ENCODE measurements at places on chromosomes 5 and 9.

GRCh38 chr9:128689293-128689774 is 312 bp downstream of the SET start:
- no peak for DNase-seq

- no peak for DNase-seq
These were observed 82.9 kb downstream of the CACNA1B start for GRCh38 chr9:137960496-137960895.

DNA sequence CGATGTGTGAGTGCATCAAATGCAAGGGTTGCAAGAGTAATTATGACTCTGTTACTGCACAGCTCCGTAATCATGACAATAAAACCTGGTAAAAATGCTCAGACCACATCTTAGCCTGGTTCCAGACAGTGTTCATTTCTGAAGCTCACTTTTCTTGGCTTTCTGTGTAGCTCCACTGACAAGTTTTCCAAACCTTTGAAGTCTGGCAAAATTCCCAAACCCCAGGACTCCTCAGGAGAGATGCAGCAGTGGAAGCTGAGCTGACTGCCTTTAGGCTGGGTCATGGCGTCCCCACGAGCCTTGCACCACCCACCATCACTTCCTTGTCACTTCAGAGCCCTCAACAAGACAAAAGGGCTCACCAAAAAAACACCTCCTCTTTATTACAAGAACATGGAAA is 131.6 kb upstream of the TAS2R1 start:
- DNase-seq: no peak

- peak; percentile 12 for DNase-seq
These were observed at the start of gene UNC5A for GRCh38 chr5:176810081-176810597. Gene UNC5A, plus strand, starts transcription at chr5:176810559. Its CDS starts 192 bp downstream, at chr5:176810751.

- no peak for DNase-seq
These were observed 32.7 kb downstream of the KCNIP1 start for GRCh38 chr5:170536525-170536924.

- DNase-seq: no peak
These were observed 170.5 kb downstream of the TLE4 start for GRCh38 chr9:79742110-79742721.

GRCh38 chr5:117336208-117336607 is 761.6 kb upstream of the SEMA6A start:
- no peak for DNase-seq

GRCh38 chr9:7910426-7911020 is 110.9 kb upstream of the DMAC1 start:
- no peak for DNase-seq

DNA sequence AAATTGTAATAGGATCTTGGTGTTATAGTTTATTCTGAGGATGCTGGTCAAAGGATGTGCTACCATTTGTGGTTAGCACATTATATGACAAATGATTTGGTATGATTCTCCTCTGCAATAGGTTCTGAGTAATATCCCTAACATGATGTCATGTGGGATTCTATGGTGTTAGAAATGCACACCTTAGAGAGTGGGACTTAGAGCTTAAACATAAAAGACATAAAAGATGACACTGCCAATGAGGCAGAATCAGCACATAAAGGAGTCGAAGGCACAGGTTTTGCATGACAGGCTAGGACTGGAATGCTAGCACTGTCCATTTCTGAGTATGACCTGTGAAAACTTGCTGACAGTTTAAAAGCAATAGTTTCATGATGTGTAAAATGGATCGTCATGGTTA is 100.4 kb downstream of the OSTF1 start:
- no peak for DNase-seq

- no peak for DNase-seq
These were observed 173.9 kb downstream of the C9orf50 start for GRCh38 chr9:129446828-129447550.

DNA sequence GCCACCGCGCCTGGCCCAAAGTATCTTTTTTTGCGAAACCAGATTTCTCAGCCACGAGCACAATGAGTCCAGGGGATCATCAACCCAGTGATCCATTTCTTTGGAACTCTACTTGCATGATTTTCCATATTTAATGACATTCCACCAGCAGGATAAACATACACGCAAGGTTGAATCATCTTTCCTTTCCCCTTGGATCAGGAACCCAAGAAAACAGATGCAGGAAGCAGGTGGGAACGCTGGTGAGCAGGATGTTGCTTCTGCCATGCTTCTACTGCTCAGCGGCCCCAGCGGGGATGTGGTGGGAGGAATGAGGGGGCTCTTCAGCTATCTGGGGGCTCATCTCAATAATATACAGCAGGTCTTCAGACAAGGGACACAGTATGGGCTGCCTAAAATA is 118.2 kb downstream of the SEC61B start:
- no peak for DNase-seq

DNA sequence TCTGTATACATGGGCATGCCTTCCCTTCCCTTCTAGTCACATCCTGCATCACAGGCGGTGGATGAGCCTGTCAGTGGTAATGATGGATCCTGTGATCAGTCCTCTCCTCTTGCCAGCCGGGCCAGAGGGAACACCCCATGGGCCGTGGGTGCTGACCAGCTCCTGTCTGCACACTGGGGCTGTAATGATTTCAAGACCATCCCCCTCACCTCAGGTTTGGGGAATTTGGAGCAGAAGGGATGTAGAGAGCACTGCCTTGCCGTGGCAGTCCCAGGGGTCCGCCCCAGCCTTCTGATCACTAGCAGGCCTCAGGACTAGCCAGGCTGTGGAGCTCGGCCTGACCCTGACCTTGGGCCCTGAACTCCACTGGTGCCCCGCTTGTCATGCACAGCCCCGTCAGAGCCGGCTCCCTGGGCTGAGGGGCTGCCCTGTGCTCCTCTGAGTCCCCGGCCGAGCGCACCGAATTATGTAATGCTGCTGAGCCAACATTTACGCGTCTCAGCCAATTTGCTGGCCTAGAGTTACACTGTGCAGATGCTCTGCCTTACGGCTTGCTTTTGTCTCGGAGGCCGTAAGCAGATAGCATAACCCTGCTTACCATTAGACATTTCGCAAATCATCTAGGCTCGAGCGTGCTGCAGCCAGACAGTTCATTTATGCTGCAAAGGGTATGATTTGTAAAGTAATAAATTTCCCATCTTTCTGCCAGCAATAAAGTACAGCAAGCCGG is 155.3 kb downstream of the MACROH2A1 start:
- DNase-seq: no peak

DNA sequence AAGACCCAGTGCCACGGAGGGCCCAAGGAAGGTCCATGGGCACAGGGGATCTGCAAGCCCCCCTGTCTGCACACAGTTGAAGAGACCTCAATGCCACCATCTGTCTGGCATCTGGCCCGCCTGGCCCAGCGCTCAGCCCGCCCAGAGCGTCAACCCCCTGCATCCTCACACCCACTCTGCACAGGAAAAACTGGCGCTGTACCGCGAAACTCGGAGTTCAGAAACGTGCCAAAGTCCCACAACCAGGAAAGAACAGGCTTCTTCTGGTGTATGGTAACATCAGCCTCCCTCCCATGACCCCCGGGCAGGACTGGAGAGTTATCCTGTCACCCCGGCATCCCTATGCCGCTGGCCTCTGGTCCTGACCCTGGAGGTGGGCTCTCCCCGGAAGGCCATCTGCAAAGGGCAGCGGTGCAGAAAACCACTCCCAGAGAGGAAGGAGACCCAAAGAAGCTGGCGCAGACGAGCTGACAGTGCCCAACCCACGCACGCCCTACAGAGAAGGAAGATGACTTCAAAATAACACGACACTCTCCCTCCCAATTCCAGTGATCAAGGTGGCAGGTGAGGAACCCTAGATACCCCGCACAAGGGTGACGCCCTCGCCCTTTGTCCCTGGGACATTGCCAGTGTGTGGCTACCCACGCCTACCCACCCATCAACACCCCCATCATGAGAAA is 18.9 kb downstream of the VAV2 start:
- no peak for DNase-seq

DNA sequence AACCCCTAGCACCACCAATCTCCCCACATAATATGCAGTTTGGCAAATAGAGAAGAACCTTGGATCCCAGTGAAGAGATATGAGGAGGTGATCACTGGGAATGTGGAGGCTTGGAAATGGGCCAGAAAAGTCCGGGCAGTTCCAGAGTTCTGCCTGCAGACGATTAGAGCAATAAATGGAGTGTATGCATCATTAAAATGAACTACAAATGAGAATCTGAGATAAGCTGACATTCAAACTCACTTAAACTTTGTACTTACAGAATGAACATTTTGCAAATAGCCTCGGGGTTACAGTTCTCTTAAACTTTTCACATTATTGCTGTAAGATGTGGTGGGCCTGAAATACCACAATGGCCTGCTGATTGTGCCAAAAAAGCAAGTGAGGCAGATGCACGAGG is 23.0 kb upstream of the LHFPL2 start:
- no peak for DNase-seq

- no peak for DNase-seq
These were observed 486.7 kb downstream of the RAB3C start for GRCh38 chr5:59069438-59070079.

GRCh38 chr9:84187090-84187489 is 153.5 kb downstream of the SLC28A3 start:
- no peak for DNase-seq

GRCh38 chr5:549229-549628 is 25.0 kb upstream of the SLC9A3 start:
- DNase-seq: no peak

GRCh38 chr5:83750749-83751148 is 30.1 kb upstream of the HAPLN1 start:
- peak; percentile 55 for DNase-seq

DNA sequence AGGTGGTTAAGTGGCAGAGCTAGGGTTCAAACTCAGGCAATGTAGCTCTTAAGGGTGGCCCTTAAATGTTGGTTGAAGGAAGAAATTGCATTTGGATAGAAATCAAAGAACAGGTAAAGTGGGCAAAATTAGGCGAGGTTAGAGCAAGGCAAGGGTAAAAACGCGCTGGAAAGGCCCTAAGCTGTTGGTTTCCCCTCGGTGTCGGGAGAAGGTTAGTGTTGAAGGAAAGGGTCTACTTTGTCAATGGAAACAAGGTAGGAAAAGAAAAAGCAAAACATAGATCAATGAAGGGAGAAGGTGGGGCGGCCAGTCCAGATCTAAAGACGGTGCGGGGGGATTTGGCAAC is 431 bp downstream of the FASTKD3 start:
- DNase-seq: no peak

GRCh38 chr5:80503641-80504040 is 15.7 kb downstream of the FAM151B start:
- DNase-seq: peak; percentile 64

- DNase-seq: peak; percentile 67
These were observed 32.7 kb upstream of the ZCCHC9 start for GRCh38 chr5:81268521-81269196.

GRCh38 chr5:144451187-144451973 is 280.7 kb downstream of the KCTD16 start:
- DNase-seq: no peak

DNA sequence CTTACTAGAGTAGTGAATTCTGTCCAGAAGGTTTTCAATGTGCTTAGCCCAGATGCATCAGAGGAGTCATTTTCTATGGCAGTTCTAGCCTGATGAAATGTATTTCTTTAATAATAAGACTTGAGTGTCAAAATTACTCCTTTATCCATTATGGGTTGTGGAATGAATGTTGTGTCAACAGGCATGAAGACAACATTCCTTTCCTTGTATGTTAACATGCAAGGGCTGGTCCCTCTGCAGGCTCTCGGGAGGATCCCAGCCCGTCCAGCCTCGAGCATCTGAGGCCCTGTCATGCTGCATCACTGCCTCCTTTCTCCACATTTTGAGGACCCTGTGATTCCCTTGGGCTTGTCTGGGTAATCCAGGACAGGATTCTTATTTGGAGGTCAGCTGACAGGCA is 42.9 kb upstream of the FAM120AOS start:
- DNase-seq: no peak

GRCh38 chr9:136485049-136486045 is 2.5 kb upstream of the SEC16A start:
- DNase-seq: peak; percentile 79

- DNase-seq: no peak
These were observed 559.2 kb upstream of the TLE4 start for GRCh38 chr9:79012561-79012960.

DNA sequence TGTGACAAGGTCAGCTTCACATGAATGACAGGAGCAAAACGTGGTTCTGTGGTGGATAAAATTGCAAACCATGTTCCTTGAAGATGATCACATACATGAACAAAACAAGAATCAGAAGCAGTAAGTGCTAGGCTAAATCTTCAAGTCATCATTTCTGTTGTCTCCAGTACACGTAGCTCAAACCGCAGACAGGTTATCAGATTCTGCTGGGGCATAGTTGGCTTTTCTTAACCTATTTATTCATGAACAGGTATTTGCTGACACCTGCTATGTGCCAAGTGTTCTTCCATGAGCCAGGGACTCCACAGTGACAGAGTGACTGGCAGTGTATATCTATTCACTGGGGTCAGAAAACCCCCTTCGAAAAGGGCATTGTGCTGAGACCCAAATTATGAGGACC is 20.8 kb downstream of the MFAP3 start:
- no peak for DNase-seq

- DNase-seq: no peak
These were observed 167.0 kb upstream of the SV2C start for GRCh38 chr5:75916144-75916543.

GRCh38 chr5:149005077-149005892 is 57.6 kb downstream of the SH3TC2 start:
- DNase-seq: peak; percentile 19

DNA sequence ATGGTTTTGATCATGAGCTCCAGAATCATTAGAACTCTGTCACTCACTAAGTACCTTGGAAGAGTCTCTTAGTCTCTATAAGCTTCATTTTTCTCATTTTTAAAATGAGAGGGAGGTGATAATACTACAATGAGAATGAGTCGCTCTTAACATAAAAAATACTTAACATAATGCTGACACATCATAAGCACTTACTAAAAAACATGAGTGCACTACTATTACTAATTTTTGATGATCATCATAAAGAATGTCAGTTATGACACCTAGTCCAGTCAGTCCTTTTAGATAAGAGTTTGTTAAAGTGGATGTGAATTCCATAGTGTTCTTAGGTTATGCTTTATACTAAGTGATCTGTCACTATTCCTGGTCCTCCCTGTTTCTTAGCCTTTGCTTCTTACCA is 200.4 kb upstream of the SLC24A2 start:
- DNase-seq: no peak

DNA sequence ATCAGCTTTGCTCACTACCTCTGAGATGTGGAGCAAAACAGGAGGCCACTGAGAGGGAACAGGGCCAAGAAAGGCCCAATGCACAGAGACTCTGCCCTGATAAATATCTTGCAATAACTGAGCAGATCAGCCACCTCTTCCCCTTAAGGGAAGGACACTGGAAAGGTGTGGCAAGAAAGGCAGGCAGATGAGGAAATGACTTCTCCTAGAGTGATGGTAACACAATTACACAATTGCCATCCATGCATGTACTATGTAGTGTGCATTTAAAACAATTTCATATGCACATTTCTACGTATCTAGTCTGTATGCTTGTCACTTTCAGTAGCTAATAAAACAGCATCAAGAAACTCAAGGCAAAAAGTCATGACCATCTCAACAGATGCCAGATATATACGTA is 322.5 kb downstream of the DRD1 start:
- no peak for DNase-seq

- no peak for DNase-seq
These were observed 59.7 kb downstream of the OSMR start for GRCh38 chr5:38905516-38905915.

- DNase-seq: no peak
These were observed 3.3 kb upstream of the EXOC3 start for GRCh38 chr5:439636-440035.
